Breast epithelium (tissue), 4 donors: ENCODE measurements at places on chromosomes 4 and X.

GRCh38 chr4:128854433-128854832, 44.9 kb downstream of the JADE1 start:
- no peak for DNase-seq

GRCh38 chr4:143372093-143372915, 35.6 kb downstream of the GAB1 start:
- no peak for DNase-seq

- DNase-seq = no peak
These were observed 16.1 kb upstream of the WAS start for GRCh38 chrX:48667509-48667908.

DNA sequence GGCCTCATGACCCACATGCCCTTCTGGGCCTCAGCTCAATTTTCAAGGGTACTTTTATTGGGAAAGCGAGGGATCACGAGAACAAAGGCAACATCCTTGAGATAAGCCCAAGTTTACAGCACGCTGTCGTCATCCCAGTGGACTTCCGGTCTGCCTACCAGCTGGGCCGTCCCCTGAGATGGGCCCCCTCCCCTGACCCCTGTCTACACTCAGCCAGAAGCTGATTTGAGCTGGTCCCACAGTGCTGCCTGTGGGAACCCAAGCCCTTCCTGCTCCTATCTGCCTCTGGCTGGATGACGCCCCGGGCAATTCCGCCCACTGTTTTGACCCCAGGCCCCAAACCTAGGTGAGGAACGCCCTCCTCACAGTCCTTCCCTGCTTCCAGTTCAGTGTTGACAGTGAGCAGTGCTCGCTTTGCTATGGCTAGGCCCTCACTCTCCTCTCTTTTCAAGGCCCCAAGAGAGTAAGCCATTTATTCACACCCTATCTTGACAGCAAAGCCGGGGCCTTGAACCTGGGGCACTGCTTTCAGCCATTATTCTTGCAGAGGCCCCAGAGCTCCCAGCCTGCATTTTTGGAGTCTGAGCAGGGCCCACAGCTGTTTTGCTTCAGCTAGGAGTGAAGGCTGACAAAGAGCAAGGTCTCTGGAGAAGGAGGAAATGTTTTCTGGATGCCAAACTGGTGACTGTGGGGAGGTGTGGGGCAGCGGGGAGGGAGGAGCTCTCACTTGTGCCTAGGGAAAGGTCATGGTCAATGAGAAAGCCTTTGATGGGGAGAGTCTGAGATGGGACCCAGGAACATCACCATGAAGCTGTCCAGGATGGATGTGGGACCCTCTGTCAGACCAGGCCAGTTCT, 164.6 kb upstream of the BCOR start:
- DNase-seq = no peak
